ENCODE measurements at places on chromosomes 3 and 15.
A peak's percentile ranks its signal among the peaks of the same experiment; 100 is the strongest.

DNA sequence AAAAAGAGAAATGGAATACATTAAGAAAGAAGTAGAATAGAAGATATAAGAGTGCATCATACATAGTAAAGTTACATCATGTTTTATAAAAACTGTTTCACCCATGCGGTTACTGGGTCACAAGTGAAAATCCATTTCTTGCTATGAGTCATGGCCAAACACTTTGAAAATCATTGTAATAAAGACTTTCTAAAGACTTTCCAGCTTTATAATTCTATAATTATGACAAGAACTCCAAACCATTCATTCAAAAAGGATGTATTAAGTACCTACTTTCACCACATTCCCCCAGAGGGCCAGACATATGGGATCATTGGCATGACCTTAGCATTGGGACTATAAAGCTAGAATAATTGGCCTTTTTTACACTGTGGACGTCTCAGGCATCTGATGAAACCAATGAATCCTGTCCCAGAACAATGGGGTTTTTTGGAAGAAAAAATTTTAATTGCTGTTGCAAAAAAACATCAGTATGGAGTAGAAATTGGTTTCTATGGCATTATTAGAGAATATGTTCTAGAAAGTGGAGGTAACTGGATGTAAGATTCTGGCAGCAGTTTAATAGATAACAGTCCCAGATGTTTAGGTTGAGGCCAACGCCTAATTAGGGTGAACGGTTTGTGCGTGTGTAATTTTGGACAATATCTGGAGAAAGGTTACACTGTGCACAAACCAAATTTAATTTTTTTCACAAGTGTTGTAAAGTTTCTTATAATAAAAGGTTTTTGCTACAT, 3.3 kb upstream of the SKIC8 start:
- DNase-seq, result no peak

DNA sequence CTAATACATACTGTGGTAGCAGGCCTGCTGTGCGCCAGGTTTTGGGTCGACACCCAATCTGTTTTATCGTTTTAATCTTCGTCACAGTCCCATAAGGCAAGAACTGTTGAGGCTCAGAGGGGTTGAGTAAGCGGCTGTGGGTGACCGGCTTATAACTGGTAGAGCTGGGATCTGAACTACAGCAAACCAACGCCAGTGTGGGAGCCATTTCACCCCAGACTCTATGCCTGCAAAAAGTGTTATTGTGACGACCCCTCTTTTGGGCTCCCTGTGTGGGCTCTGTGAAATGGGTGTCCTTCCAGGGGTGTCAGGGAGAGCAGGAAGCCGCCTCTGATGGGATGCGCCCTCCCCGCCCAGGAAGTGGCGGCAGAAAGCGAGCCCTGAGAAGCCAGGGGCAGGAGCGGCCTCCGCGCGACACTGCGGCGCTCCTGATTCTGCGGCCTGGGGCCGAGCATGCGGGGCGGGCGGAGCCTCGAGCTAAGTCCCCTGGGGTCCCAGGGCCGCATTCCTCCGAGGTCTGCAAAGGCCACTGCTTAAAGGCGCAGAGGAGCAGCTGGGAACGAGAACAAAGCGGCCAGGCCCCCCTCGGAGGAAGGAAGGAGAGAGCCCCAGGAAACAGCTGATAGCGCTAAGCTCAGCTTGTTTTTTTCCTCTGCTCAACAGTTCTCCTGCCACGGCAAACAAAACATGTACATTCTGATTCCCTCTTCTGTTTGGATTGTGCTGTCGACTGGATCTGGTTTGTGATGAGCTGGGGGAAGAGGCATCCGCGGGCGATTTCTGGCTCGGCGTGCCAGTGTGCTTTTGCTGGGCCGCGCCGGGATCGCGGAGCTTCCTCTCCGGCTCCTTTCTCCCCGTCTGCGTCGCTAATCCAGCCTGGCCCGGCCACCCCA, 33.9 kb downstream of the GRK7 start:
- peak; percentile 70 for DNase-seq

DNA sequence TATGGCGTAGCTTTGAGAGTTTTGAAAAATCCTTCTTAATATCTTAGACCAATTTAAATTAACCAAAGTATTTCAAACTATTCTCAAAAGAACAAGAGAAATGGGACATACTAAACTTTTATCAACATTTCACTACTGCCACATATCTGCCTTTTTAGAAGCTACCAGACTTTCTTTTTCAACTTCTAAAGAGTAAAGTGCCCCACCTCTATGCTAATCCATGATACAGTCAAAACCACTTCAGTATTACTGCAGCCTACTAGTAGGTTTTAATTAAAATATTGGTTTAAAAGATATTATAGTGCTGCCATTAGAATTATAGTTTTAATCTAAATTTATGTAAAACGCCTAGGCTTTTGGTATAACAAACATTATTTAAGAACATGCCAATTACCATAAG, 15.1 kb downstream of the HERC1 start:
- no peak for DNase-seq

GRCh38 chr3:25973122-25973521, 183.2 kb downstream of the OXSM start:
- DNase-seq, result no peak

DNA sequence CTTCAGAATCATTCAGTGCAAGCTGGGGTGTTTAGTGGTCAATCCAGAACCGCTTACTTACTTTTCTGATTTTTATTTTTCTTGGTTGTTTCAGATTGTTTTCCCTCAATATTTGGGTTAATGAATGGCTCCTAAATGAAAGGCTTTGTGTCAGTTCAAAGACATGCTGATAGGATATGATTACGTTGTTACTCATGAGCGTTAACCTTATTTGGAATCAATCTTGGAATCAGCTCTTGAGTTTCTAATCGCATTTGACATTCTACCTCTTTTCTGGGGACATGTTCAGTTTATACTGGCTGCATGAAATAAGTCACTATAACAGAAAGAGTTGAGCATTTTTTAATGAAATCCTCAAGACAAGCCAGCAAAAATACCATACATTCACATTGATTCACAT, 50.2 kb downstream of the ATP11B start:
- DNase-seq, result no peak

DNA sequence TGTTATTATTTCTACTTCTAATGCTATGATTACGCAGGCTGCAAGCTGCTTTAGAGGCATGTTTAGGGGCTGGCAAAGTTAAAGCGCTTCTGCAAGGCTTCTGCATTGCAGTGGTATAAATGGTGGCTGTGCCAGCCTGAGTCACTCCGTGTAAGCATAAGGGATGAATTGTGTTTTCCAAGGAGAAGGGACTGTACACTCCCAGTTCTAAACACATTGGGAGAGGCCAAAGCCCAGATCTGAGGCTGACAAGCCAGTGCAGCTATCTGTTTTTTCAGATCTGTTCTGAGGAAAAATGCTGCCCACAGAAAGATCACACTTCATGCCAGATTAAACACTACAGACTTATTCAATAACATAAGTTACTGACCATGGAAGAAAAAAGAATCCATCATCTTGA, 83.8 kb downstream of the PRICKLE2 start:
- DNase-seq, result no peak

- no peak for DNase-seq
Observed at GRCh38 chr3:196222876-196223595, 6.7 kb downstream of the SLC51A start.

- no peak for DNase-seq
Observed at GRCh38 chr3:137332297-137332696, 374.5 kb downstream of the IL20RB start.

DNA sequence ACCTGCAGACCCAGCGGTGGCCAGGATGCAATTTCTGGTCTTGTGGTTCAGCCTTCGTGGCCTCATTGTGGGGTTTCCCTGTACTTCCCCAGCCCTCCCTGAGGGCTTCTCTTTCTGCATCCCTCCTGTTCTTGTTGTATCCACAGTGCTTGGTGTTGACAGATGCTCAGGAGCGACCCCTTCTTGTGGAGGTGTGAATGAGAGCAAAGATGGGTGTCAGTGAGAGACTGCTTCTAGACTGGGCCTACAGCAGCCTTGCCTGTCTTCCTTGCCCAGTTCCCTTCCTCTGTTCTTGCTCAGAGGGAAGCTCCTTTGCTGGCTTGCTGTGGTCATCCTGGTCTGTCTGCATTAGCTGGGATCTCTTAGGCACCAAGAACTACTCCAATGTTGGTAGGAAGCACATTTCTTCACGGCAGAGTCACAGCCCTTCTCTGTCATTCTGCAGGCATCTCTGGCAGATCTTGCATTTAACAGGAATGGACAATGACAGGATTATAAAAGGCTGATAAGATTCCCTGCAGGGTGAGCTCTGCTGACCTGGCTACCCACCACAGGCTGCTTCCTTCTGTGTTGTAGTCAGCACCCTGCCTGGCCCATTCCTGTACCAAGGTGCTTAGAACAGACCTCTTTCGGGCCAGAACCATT, 317.8 kb upstream of the C2CD4B start:
- DNase-seq, result no peak

DNA sequence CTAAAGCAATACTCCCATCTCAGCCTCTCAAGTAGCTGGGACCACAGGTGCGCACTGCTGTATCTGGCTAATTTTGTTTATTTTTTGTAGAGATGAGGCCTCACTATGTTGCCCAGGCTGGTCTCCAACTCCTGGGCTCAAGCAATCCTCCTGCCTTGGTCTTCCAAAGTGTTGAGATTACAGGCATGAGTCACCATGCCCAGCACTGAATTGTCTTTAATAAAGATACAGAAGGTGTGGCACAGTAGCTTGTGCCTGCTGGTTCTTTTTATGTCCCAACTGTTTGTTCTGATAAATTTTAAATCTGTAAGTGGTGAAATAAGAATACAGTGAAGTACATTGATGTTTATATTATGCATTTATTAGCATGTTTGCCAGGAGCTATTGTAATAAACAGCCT, 20.6 kb upstream of the TRAK1 start:
- DNase-seq, result no peak

GRCh38 chr3:190058521-190059241, 62.0 kb downstream of the P3H2 start:
- no peak for DNase-seq

- DNase-seq, result no peak
Observed at GRCh38 chr15:96276438-96277210, 53.9 kb upstream of the NR2F2 start.

GRCh38 chr15:101499863-101500713, 10.6 kb upstream of the PCSK6 start:
- DNase-seq, result no peak

All from right atrium auricular region (tissue), 2 donors.